ENCODE measurements at places on chromosomes 7 and 10. TPM values are rescaled to one million over a fixed set of nuclear protein-coding genes. Genes with fewer than 3 reads are reported as not detected.

SCART1 gene
- total RNA-seq: 0.51 TPM

ADAM12 gene
- 0.09 TPM for total RNA-seq

PILRA gene
- total RNA-seq: not detected

NCF1 gene
- 2.7 TPM for total RNA-seq

CFAP58 gene
- 0.28 TPM for total RNA-seq

CPN1 gene
- total RNA-seq: not detected

CREB3L2 gene
- total RNA-seq: 18.0 TPM

ADCYAP1R1 gene
- total RNA-seq: not detected

MUC3A gene
- not detected for total RNA-seq

PLAC9 gene
- not detected for total RNA-seq

CHRM2 gene
- 0.14 TPM for total RNA-seq

PNLIP gene
- not detected for total RNA-seq

AMZ1 gene
- total RNA-seq: 0.14 TPM

TSPAN33 gene
- total RNA-seq: 6.2 TPM

ZDHHC4 gene
- 34.8 TPM for total RNA-seq

Data from airway epithelial cell (primary cell).